HFFc6 (cell line): ENCODE measurements at places on chromosomes 7 and 10. TPM values are rescaled to one million over a fixed set of nuclear protein-coding genes. Genes with fewer than 3 reads are reported as not detected.

NUTM2E gene
- total RNA-seq = 0.08 TPM in 1 of 3 replicates, not detected in the others

CPEB3 gene
- 0.94 to 1.1 TPM (median 0.97 TPM) in 3 replicates for total RNA-seq

DNA sequence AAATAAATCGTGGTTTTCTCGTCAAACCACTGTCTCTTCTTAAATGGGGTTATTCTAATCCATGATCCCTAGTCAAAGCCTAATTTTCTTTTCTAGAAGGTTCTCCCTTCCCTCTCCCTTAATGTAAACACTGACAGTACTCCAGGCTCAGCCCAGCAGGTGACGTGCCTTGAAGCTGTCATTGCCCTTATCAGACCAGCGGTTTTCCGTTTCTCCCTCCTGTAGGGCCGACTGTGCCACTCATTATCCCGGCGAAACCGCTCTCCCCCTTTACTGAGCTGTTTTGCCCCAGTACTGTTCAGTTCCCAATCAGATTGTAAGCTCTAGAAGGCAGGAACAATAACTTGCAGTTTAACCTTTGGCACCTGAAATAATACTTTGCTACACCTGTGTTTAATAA is 153.5 kb upstream of the RHEB start:
- DNase-seq = no peak
- no peak overlapping the region for H3K4me3 ChIP-seq
- H3K4me1 ChIP-seq = peaks cover 5% of the 10 kb centered on the region; the same call in 1 of the 2 replicates
- H3K27me3 ChIP-seq = peaks cover 9% of the 10 kb centered on the region

NYAP1 gene
- total RNA-seq = 0.62 to 0.97 TPM (median 0.89 TPM) in 3 replicates

LHFPL3 gene
- total RNA-seq = not detected in 3 replicates
